Thoracic aorta (tissue), 2 donors: ENCODE measurements at places on chromosomes 13 and 19.

- no peak for DNase-seq
Observed at GRCh38 chr13:36526897-36527296, 94.6 kb downstream of the CCNA1 start.

DNA sequence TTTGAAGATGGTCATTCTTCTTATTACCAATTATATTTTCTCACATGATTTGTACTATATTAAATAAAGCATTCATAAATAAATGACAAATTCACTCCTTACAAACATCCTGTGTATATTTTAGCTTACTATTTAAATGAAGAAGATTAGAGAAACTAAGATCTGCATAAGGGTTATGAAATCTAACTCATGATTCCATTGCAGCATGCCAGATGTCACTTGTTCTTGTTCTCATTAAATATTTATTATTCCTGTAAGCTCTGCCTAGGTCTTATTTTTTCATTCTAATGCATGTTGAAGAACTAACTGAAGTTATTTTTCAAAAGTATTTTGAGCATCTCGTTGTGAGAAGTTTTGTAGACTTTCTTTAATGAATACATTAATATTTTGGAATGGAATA lies 18.3 kb downstream of the NUP58 start:
- DNase-seq, result no peak

DNA sequence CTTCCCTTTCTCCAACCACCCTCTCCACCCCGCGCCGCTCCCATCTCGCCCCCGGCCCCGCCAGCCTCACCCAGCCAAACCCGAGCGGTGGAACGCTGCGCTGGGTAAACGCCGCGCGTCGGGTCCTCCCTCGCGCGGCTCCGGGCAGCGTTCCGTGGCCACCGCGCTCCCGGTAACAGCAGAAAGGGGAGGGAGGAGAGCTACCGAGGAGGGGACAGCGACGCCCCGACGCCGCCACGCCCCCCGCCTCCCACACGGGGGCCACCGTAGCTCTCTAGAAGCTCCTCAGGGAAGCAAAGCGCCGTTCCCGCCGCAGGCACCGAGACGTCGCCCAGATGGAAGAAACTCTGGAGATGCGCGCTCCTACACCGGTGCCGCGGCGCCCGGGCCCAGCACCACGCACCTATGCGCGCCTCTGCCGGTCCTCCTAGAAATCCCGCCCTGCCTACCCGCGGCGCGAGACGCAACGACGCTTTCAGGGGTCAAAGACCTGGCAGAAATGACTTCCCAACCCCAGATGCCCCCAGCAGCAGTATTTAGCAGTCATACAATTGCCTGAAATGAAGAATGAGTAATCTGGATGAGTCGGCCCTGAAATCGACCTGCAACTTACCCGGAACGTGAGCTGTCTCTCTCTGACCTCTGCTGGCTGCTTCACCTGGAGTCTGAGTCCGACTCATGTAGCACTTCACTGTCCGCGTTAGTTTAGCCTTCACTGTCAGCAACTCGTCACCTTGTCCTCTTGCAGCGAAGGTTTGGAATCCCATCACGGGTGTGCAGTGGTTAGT lies at the start of gene RUBCNL:
TSS of gene RUBCNL (minus strand) at position 189 of the 788 bp plus-strand sequence. CDS start 14,777 bp downstream, outside the sequence.
- DNase-seq, result no peak

- no peak for DNase-seq
Observed at GRCh38 chr19:49497789-49498103, 1.5 kb downstream of the RPS11 start.

DNA sequence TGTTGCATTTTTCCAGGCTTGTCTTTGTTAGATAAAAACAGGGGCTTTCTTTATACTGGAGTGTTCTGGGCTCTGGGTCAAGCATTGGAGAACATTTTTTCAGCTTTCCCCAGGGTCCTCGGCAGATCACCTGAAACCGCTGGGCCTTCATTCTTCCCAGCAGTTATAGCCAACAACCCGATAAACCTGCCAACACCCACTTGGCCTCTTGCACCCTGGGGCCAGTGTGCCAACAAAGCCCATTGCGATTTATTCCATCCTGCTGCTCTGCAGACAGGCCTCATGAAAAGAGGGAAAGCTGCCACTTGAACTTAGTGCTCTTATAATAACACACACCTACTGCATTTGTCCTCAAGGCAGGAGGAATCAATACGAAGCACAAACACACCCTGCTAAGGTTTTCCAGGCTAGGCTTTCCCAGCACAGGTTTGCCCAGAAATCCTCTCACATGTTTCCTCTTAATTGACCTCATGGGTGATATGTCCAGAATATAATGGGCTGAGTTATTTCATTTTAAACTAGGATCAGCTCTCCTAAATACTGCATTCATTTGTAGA lies 669.3 kb downstream of the LIG4 start:
- no peak for DNase-seq

- DNase-seq, result no peak
Observed at GRCh38 chr13:72638059-72638815, 89.2 kb downstream of the MZT1 start.

GRCh38 chr13:88288326-88288725 lies 617.2 kb downstream of the SLITRK5 start:
- DNase-seq, result no peak
